ENCODE measurements at places on chromosomes 5 and 9.
A peak's percentile ranks its signal among the peaks of the same experiment; 100 is the strongest.

DNA sequence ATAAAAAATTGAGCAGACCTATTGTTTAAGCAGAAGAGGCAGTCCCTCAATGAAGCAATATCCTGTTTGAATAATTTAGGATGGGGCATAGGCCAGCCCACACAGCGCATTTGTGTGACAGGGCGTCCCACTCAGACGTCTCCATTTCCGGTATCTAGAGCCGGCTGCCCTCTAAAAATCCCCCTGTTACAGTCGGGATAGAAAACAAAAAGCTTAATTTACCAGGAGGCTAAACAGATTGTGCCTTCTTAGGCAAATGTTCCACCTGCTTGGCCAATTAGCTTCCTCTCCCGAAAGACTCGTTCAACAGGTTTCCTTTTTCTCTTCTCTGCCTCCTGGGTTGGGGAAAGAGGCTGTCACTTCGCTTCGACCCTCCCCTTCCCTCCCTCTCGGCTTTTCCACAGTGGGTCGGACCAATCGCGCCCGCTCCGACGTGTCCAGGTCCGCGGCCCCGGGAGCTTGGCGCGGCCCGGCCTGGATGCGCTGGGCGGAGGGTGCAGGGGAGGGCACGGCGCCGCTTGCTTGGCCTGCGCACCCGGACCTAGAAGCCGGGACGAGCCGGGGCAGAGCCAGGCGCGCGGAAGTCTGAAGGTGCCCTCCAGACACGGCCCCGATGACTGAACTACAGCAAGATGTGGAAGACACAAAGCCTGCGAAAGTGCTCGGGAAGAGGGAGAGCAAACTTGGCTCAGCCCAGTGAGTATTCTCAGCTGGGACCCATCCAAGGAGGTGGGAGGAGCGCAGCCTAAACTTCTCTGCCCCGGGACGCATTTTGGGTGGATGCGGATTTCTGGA is at the start of gene GRAMD2B:
Gene GRAMD2B (plus strand): TSS at position 416 of the 795 bp plus-strand sequence. CDS start 198 bp downstream, at position 614.
- peak; percentile 84 for DNase-seq

DNA sequence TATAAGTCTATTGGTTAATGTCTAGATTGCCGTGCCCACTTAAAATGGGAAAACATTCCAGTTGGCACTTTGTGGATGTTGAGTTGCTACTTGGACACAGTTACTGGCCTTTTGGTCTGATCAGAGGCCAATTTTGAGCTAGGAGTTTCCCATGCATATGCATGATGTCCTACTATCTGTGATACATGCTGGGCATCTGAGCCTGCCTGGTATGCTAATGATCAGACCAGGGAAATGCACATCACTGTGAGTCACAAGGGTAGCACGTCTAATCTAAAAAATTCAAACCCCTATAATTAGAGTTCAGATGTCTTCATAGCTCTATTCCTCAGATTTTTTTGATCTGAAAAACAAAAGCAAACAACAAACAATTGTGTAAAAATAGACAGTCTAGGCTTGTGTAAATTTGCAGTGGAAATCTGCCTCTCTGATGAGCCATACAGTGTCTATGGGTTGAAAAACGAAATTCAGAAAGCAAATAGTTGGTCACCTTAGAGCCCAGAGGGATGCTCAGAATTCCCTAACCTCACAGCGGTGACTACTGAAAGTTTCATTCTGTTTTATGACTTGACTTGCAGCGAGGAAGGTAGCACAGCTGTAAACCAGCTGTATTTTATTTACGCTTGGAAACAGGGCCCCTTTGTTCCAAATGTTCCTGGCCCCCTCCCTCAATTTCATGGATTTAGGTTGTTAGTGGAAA is 37.3 kb downstream of the PALM2AKAP2 start:
- peak; percentile 74 for DNase-seq

GRCh38 chr5:775961-776861 is 8.3 kb downstream of the ZDHHC11B start:
- no peak for DNase-seq

GRCh38 chr5:10724781-10725507 is 36.1 kb downstream of the DAP start:
- peak; percentile 61 for DNase-seq

DNA sequence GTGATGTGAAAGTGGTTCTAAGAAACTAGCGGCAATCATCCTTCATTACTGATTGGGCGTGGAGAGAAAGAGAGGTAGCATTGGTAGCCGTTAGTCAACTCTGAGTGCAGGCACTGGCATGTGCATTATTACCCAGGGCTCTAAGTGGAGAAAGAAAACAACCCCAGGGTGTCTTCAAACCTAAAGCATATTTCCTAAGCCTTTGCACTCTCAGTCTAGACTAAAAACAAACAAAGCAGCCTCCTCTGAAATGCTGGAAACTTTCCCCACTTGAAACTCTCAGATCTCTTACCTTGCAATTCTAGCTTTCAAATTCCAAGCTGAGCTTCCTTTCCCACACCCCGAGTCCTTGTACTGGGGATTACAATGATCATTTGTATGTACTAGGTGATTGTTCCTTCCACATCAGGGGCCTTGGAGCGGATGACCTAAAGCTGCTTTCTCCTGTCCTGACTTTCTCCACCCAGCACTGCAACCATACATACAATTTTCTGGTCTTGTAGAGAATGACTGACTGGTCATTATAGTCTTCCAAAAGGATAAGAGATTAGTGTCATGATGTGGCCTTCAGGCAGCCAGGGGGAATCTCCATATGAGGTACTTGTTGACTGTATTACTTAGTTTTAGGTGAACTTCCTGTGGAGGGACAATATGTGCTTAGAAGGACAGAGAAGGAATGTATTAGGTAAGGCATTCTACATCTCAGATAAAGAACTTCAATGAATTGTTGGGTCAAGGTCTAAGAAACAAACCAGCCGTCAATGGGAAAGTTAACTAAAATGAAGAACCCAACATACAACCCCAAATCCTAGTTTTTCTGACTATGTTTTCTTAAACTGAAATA is 98.3 kb upstream of the CDKN2B start:
- no peak for DNase-seq

DNA sequence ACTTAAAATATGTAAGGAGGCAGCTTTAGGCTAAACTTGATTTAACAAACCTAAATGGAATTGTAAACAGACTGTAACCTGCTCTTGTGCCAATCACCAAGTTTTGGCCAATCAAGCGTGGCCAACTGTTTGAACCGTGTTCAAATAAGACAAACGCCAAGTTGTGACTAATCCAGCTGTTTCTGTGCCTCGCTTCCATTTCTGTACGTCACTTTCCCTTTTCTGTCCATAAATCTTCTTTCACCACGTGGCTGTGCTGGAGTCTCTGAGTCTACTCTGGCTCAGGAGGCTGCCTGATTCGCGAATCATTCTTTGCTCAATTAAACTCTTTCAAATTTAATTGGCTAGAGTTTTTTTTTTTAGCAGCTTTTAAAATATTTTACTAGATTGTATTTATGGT is 71.3 kb downstream of the LIX1 start:
- DNase-seq, result peak; percentile 76

DNA sequence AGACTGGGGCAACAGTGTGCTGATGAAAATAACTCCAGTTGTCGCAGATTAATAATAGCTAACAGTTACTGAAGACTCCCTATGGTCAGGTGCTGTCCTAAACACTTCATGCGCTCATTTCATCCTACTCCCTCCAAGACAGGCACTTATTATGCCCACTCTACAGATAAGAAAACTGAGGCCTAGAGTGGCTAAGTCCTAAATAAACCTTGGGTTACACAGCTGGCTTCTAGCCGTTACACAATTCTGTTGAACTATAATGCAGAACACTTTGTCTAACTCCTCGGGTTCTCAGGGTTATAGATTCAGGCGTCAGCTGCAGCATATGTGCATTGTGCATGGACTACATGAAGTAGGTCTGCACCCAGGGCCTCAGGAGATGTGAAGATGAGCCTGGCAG is 103.9 kb downstream of the DAPK1 start:
- DNase-seq, result no peak

- peak; percentile 36 for DNase-seq
These were observed 292.2 kb downstream of the IRX2 start for GRCh38 chr5:2459251-2459650.

GRCh38 chr5:151643388-151643787 is 43.3 kb downstream of the SPARC start:
- DNase-seq, result no peak

- DNase-seq, result no peak
These were observed 34.0 kb downstream of the PDGFRB start for GRCh38 chr5:150121448-150122157.

DNA sequence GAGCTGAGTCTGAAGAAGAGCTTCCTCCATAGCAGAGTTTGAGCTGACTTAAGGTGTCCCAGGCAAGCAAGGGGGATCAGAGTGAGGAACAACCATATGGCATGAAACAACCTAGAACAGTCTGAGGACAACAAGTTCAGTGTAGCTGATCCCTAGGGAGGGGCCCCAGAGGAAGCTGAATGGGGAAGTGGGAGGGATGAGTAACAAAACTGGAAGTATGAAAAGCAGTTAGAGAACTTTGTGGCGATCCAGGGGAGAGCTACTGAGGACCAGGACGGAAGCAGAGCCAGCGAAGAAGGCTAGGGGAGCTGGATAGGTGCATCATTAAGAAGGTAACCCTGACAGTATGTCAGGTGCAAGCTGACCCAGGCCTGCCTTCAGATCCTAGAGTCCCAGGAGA is 580.8 kb downstream of the BNC2 start:
- no peak for DNase-seq

GRCh38 chr9:124448019-124448418 is 2.2 kb upstream of the ADGRD2 start:
- DNase-seq, result no peak

DNA sequence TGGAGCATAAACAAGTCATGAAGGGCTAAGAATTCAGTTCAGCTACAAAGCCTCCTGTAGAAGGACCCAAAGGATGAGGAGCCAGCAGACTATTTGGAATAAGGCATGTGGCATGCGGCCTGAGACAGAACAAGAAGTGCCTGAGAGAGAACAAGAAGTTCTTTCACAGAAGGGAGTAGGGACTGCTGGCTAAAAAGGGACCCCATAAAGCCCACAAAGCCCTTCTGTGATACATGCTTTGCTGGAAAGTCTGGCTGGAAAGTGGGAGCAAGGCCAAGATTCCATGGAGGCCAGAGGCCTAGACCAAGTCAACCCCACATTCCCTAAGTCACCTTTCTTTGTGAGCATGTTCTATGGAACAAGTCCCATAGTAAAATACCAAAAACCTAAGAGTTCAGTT is 35.9 kb upstream of the UBAP2 start:
- no peak for DNase-seq

DNA sequence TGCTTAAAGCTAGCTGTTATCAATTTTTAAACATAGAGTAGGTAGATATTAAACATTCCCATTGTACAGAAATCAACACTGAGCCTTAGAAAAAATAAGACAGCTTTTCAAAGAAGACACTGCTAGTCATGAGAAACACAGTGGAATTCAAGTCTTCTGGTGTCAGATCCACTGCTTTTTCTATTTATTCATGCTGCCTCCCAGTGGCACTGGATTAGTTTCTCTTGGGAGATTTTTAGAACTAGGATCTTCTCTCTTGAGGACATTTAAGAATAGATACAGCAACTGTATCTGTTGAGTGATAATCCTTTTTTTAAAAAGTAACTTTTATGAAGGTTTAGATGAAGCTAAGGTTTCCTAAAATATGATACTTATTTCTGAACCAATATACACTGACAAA is 1635.4 kb upstream of the C9orf72 start:
- DNase-seq, result no peak

GRCh38 chr5:34699155-34700077 is 43.3 kb downstream of the RAI14 start:
- no peak for DNase-seq
